ENCODE measurements at places on chromosomes 3 and 15.

DNA sequence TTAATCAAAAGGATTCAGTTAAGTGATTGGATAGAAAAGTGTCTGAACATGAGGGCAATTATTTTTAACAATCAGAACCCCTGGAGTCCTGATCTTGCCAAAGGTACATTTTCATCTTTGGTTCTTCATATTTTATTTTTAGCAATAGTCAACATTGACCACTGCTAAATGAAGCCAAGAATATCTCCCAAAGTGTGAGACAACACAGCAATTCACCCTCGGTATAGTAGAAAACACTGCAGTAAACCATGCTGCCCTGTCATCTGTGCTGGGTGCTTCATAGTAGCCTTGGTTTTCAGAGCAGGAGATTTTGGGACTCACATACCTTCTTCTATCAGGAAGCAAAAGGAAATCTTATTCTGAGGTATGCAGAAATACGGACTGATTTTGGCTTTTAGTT, 47.2 kb upstream of the PARL start:
- DNase-seq, result no peak

DNA sequence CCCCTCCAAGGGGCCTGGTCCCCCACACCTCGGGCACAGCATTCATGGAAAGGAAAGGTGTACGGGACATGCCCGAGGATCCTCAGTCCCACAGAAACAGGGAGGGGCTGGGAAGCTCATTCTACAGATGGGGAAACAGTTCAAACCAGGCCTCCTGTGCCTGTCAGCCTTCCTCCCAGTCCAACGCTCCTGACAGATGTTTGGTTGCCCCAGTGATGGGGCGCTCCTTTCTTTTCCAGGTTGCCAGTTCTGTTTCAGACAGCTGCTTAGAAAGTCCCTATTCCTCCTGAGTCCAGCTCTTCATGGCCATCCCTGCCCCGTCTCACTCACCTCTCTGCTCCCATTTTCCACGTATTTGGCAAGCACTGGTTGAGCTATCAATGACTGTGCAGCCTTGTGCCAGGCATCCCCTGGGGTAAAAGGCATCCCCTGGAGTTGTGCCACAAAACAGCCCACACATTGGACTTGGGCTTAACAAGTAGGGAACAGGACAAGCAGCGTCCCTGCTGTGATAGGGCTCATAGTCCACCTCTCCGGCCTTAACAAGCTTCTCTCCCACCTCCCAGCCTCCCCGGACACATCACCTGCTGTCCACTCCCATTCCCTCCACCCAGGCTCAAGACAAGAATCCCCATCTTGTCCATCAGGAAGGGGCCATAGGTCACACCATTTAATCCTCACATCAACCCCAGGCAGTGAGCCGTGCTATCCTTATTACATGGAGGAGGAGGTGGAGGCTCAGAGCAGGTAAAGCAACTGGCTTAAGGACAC, 6.6 kb downstream of the OXTR start:
- no peak for DNase-seq

DNA sequence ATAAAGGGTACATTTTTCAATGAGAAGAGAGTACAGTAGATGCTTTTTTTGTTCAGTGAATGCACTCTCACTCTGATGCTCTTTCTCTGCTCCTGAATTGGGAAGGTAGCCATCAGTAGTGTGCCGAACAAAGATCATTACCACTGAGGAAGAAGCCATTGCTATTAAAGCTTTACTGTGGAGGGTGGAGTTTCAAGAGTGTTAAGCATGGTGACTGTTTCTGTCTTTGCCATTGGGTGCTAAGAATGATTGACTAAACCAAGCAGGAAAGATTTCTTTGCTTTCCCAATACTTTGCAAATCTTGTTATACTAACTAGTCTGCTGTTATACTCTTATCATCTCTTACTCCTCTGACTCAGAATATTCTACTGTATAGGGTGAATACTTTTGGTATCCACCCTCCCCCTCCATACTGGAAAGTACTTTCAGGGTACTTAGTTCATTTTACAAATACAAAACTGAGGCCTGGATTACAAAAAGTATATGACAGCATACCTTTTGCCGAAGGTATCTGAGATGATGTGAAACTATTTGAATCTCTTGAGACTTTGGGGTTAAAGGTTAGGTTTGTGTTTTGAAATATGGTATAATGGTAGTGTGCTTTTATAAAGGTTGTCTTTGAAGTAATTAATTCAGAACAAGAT, 1.7 kb downstream of the RAB11A start:
- DNase-seq, result no peak

DNA sequence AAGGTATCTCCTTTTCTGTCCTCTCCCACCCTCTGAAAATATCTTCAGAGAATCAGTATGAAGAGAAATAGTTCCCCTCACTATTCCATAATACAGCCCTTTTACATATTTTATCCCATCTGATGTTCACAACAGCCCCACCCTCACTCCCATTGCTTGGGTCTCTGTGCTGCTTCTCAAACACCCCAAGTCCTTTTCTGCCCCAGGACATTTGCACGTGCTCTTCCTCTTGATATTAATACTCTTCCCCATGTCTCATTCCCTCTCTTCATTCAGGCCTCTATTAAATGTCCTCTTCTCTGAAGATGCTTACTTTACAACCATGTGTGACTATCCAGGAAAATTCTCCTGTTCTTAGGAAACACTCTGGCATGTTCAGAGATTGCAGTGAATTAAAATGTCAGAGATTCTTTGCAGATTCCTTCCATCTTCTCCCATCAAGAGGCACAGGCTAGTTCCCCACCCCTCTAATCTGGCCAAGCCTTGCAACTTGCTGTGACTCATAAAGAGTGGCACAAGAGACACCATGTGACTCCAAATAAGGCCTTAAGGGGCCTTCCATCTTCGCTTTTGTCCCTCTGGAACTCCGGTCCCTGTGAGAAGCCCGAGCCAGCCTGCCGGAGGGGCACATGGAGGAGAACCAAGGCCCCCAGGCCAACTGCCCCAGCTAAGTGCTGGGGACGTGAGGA, 128.5 kb downstream of the CHSY1 start:
- no peak for DNase-seq

GRCh38 chr15:39125904-39126303, 455.0 kb upstream of the THBS1 start:
- peak; percentile 9 for DNase-seq

DNA sequence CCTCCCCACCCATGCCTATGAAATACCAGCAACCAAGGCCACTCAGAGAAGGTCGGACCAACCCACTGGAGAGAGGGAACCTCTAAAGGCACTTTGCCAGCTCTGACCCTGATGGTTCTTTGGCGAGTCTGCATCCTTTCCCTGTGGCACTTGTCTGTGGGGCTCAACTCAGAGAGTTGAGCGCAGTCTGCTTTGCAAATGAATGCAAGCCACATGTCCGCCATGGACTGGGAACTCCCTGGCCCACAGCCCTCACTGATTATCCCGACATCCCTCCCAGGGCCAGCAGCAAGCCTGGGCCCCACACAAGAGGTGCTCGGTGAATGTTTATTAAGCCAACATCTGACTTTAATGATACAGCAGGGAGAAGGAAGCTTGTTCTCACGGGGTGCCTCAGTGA, 55.5 kb upstream of the HES1 start:
- no peak for DNase-seq

- peak; percentile 77 for DNase-seq
Observed at GRCh38 chr3:11236588-11237461, 35.4 kb upstream of the ATG7 start.

DNA sequence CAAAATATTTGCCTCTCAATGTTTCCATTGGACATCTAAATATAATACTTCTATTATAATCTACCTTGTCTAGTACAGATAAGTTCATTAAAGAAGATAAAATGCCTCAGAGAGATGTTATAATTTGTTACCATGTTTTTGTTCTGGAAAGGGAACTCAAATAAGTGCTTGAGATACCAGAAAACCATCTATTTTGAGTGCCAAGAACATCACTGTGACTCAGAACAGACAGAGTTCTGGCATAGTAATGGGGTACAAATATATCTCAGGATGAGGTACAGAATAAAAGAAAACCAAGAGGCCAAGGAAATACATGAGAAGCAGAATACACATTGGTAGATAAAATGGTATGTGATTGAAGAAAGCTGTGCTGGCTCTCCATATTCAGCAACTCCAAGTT, 58.9 kb downstream of the IMPG2 start:
- DNase-seq, result no peak

DNA sequence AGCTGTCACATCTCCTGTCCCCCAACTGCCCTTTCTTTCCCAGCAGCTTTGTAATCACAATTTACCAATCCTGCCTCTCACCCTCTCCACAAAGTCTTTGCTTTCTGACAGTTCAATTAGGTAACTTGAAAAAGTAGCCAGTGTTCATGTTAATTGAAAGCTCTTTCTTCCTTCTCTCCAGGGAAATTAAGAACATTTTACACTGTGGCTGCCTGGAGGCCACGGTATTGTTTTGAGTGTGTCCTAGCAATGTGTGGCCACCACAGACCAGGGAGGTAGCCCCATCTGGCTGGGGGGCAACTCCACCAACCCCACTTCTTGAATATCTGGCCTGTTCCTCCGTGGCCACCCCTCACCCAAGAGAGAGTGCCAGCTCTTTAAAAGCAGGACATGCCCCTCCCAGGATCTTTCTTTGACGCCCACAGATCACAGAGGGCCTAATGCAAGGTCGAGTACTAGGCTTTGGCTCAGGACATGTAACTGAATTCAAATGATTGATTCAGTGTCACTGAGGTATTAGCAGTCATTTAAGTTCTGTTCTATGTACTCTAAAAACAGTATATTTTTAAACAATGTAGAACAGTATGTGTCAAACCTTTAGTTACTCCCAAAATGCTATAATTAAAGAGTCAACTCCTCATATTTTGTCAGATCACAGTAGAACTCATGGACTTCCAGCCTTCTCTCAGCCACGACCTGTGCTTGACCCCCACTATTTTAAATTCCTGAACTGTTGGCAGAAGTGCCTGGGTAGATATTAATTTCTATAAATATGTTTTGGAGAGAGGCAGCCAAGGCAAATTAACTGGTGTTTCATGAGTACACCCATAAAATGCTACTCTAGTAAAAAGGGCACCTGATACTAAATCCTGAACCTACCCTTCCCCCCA, 164.5 kb downstream of the TNIK start:
- no peak for DNase-seq

- no peak for DNase-seq
Observed at GRCh38 chr3:2837910-2838309, 272.3 kb downstream of the IL5RA start.

DNA sequence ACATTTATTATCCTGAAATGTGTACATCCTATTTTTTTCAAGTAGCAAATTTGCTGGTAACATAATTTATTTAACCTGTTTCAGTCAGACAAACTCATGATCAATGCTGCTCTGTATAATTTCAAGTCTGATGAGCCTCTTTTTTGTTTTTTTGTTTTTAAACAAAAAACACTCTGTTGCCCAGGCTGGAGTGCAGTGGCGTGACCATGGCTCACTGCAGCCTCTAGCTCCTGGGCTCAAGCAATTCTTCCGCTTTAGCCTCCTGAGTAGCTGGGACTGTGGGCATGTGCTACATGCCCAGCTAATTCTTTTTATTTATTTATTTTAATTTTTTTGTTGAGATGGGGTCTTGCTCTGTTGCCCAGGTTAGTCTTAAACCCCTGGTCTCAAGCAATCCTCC, 40.1 kb upstream of the CAPN3 start:
- DNase-seq, result no peak

GRCh38 chr3:102156426-102156825, 278.4 kb upstream of the ZPLD1 start:
- DNase-seq, result no peak

DNA sequence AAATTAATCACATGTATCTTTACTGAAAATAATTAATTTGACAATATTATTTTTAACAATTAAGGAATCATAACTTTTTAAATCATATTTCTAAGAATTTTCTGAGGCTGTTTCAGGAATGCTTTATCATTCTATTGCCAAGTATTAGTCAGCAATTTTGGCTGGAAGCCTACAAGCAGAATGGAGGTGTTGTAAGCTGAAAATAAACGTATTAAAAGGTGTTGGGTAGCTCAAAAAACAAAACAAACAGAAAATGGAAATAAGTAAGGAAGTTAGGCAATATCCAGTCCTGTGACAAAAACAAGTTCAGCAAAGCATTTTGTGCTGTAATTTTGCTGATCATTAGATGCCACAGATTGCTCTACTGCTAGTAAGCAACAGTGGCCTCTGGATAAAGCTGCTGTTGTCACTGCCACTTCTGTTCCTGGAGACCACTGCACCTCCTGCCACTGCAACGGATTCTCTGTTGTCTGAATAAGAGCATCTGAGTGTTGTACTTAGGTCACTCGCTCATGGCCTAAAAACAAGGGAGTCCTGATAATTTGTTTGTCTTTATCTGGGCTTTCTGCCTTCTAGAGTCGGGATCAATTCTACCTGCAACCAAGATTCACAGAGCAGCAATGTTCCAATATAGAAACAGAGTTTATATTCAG, 63.5 kb upstream of the SLITRK3 start:
- DNase-seq, result no peak

- peak; percentile 55 for DNase-seq
Observed at GRCh38 chr15:50247819-50248655, 17.5 kb downstream of the HDC start.

GRCh38 chr15:86650094-86650493, 570.4 kb downstream of the AGBL1 start:
- no peak for DNase-seq

DNA sequence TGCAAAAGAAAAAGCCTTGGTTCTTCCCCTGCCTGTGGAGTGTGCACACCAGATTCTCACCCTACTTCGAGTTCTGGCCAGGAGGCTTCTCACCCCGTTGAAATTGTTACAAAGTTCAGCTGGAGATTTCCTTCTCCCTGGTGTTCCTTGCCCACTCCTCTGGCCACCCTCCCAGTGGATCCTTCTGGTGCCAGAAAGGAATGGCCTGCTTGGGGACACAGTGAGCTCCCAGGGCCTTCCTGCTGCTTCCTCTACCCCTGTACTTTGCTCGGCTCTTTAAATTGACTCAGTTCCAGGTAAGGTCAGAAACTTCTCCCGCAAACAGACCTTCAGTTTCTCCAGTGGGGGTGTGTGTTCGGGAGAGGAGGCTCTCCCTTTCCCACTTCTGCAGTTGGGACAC, 140.1 kb upstream of the CFAP20DC start:
- DNase-seq, result no peak

DNA sequence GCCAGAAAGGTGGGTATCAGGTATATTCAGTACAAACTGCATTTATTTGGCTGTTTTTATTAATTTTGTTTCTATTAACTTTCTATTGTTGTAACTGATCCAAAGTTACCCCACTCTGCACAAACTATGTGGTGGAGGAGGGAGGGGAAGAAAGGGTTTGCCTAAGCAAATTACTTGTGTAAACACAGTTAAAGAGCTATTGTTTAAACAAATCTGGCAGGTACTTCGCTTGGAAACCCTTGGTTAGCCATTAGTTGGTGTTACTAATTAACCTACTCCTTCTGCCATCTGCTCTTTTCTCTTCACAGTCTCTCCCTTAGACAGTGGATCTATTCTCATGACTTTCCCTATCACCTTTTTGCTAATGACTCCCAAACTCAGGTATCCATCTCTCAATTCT, 328.4 kb upstream of the NECTIN3 start:
- no peak for DNase-seq
